Astrocyte of the spinal cord (primary cell): ENCODE measurements at places on chromosomes 5 and 9.

- DNase-seq, result peak; percentile 32
Measured at GRCh38 chr9:82923092-82923911, 139.6 kb downstream of the RASEF start.

GRCh38 chr9:82781921-82782392 lies 281.0 kb downstream of the RASEF start:
- DNase-seq, result no peak

- no peak for DNase-seq
Measured at GRCh38 chr5:52177193-52177592, 610.5 kb upstream of the ITGA1 start.

GRCh38 chr9:126456441-126457174 lies 130.0 kb downstream of the MVB12B start:
- DNase-seq, result no peak

DNA sequence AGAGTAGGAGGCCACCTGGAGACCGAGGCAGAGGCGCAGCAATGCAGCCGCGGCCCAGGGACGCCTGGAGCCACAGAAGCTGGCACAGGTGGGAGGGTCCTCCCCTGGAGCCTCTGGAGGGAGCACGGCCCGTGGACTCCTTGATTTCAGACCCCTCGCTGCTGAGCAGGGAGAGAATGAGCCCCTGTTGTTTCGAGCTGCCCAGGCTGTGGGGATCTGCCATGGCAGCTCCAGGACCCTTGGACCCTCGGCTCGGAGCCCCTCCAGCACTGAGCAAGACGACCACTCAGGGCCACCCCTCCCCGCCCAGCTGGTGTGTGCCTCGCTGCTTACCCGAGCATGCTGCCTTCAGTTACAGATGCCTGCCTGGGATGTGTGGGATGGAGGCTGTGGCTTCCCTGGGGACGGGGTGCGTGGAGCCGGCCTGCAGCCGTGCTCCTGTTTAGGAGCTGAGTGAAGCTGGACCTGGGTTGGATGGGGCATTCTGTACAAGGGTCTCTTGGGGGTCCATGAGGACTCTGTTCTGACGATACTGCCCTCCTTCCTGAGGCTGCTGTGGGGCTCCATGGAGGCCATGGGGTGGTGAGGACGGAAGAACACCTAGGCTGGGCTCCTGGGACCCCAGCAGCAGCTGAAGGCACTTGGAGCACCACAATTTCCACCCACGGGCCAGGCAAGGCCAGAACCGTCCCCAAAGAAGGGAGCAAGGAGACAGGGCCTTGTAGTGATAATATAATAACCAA lies 115.1 kb upstream of the LPCAT1 start:
- DNase-seq, result no peak

DNA sequence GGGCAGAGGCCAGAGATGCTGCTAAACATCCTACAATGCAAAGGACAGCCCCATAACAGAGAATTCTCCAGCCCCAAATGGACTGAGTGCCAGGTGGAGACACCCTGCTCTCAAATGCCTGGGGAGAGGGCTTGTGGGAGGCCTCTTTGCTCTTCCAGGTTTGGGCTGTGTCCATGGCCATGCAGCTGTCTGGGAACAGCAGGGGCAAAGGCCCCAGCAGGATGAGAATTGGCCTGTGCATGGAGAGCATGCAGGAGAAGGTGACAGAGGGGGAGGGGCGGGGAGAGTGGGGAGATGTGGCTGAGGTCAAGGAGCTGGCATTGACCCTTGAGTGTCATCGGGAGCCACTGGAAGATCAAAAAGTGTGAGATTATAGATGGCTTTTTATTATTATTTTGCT lies 111.5 kb upstream of the ERCC6L2 start:
- no peak for DNase-seq

- DNase-seq, result no peak
Measured at GRCh38 chr9:121196389-121196788, 5.3 kb downstream of the RAB14 start.

GRCh38 chr9:124182741-124183140 lies 75.0 kb upstream of the NEK6 start:
- no peak for DNase-seq

GRCh38 chr5:180620014-180620413 lies 28.7 kb upstream of the SCGB3A1 start:
- DNase-seq, result no peak

- no peak for DNase-seq
Measured at GRCh38 chr5:8381972-8382371, 513.0 kb downstream of the MTRR start.

DNA sequence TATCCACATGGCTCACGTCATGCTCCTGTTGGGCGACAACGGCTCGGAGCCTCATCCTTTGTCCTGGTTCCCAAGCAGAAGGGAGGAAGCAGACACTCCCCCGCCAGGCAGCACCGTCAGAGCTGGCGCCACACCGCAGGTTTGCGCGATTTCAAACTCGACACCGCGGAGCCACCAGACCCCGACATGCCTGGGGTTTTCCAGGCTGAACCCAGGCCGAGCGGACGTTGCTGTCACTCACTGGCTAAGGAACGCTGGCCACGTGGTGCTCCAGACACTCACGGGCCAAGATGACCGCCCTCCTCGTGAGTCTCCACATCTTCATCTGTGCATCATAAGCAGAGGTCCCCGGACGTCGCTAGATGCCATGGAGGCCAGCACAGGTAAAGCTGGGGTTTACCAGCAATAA lies 9.0 kb downstream of the TERT start:
- DNase-seq, result no peak

DNA sequence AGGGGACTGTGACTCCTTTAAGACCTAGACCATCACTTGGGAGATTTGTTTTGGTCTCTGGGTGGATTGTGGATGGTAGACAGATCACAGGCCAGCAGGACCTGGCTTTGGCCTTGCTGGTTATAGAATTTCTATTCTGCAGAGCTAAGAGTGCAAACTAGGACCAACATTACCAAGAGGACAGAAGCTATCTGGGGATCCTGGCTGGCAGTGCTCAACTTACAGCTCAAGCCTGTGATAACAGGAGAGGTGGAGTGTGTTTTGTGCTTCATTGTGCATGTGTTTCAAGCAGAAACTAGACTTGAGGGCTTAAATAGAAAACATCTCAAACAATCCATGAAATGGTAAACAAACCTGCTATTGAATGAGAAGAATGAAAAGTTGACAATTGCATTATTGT lies 106.7 kb downstream of the ZNF462 start:
- no peak for DNase-seq

DNA sequence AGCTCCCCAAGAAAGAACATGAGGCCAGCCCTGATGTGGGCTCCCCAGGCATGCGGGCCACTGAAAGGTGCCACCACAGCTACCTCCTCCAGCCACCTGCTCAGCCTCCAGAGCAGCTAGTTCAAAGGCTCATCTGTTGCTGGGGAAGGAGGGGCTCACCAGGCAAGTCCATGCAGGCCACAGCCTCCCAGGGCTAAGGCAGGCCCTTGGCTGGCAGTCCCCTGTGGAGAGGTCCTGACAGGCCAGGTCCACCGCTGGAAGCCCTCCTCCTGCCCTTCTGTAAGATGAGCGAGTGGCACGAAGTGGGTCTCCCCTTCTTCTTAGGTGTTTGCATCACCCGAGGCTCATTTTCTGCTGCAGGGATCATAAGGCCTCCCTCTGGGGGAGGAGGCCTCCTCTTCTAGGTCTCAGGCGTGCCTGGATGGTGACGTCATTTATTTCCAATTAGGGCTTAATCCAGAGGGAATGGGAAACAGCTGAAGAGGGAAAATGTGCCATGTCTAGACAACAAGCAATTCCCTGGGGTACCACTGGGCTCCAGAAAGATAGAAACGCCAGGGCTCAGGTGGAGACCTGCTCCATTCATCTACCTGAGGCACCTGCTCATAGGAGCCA lies 91.6 kb downstream of the CFAP90 start:
- no peak for DNase-seq

- no peak for DNase-seq
Measured at GRCh38 chr9:108707120-108707519, 148.7 kb downstream of the ACTL7B start.
